ENCODE measurements at places on chromosomes 7 and 10. TPM values are rescaled to one million over a fixed set of nuclear protein-coding genes. Genes with fewer than 3 reads are reported as not detected.

- no peak overlapping the region for H3K4me3 ChIP-seq
- DNase-seq = no peak
- H3K27ac ChIP-seq = no peak overlapping the region
- peaks cover 2% of the 10 kb centered on the region for H3K4me1 ChIP-seq
Observed at GRCh38 chr7:20404320-20404719, 73.6 kb downstream of the ITGB8 start.

The TMEM72 gene
- total RNA-seq = not detected

DNA sequence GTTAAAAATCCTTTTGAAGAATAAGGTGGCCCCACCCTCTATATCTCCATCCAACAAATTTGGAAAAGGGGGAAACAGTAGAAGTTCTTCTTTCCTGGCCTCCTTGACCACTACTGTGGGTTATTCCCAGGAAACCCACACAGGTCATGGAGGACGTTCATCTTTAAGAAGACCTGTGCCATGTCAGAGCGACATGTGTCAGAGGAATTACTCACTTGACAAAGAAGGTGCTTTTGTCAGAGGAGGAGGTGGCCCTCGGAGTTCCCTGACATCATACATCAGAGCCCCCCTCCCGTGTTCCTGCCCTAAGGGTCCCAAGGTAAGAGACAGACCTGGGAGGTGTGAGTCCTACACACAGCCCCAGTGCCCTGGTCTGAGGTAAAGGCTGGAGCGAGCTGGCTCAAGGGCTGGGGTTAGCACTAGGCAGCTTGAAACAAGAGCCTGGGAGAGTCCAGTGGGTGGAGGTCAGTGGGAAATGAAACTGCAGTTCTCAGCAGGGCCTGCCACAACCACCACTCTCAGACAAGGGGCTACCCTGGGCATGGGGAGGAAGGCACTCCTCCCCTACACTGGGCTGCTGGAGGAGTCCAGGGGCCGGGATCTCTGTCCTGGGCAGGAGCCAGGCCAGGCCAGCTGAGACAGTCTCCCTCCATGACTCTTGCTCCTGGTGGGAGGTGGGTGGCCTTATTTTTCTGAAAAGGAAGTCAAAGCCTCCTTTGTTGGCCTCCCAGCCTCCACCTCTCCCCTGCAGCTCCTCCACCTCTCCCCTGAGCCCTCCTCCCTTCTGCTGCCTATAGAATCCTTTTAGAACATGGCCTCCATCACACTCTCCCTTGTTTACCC is 21.8 kb upstream of the ZMIZ1 start:
- H3K27ac ChIP-seq = no peak overlapping the region
- no peak for DNase-seq
- H3K27me3 ChIP-seq = peaks cover 18% of the 10 kb centered on the region

- no peak overlapping the region for H3K27ac ChIP-seq
- no peaks in the 10 kb centered on the region for H3K36me3 ChIP-seq
- no peak for DNase-seq
- peaks cover 19% of the 10 kb centered on the region for H3K4me1 ChIP-seq
- peaks cover 32% of the 10 kb centered on the region for H3K27me3 ChIP-seq
Observed at GRCh38 chr7:42677751-42678699, 233.8 kb downstream of the C7orf25 start.

The HOXA7 gene
- not detected for total RNA-seq

The SBDS gene
- total RNA-seq = 104 TPM

The LEP gene
- total RNA-seq = not detected

The ZCWPW1 gene
- total RNA-seq = 4.4 TPM

- H3K4me3 ChIP-seq = no peak overlapping the region
- no peak overlapping the region for H3K27ac ChIP-seq
- peaks cover 4% of the 10 kb centered on the region for H3K36me3 ChIP-seq
- peaks cover 5% of the 10 kb centered on the region for H3K4me1 ChIP-seq
- DNase-seq = no peak
Observed at GRCh38 chr10:91090761-91091529, 129.5 kb upstream of the PCGF5 start.

- H3K36me3 ChIP-seq = peaks cover 11% of the 10 kb centered on the region
- peaks cover 42% of the 10 kb centered on the region for H3K4me1 ChIP-seq
- no peaks in the 10 kb centered on the region for H3K27me3 ChIP-seq
- no peak overlapping the region for H3K4me3 ChIP-seq
Observed at GRCh38 chr10:89591796-89592271, 53.2 kb downstream of the PANK1 start.

- DNase-seq = no peak
- no peak overlapping the region for H3K4me3 ChIP-seq
- no peak overlapping the region for H3K27ac ChIP-seq
- no peaks in the 10 kb centered on the region for H3K36me3 ChIP-seq
- no peaks in the 10 kb centered on the region for H3K4me1 ChIP-seq
- H3K27me3 ChIP-seq = no peaks in the 10 kb centered on the region
Observed at GRCh38 chr10:37269554-37270256, 144.3 kb downstream of the ANKRD30A start.

DNA sequence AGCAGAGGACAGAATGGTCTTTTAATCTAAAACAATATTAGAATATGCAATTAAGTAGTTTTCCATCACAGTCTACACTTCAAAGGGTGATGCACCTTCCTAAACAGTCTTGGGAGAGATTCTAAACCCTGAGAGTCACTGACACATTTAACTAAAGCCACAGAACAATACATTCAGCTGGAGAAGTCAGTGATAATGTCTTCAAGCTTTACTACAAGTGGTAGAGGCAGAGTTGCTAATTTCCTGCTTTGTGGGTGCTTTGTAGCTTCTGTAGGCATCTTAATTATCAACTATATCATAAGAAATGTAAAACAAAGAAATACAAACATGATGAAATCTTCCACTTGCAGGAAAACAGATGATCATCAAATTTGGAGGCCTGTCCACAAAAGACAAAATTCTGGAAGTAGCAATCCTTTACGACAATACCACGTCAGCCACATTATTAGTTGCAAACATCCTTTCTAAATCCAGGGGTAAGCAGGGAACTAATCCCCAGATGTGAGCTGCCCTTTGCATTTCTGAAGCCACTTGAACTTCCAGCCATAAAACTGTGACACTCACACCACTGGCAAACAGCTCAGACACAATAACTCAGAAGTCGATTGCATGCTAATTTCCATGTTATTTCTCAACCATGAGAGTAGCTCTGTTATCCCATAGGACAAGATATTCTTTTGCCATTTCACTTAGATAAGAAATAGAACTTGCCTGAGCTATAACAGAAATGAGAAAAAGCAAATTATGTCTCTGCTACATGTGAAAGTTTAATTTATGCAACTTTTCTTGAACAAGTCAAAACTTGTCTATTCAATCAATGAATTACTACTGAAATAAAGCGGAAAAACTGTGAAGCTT is 212.2 kb downstream of the FAM107B start:
- no peaks in the 10 kb centered on the region for H3K27me3 ChIP-seq
- DNase-seq = no peak
- no peak overlapping the region for H3K4me3 ChIP-seq

The LRIT1 gene
- not detected for total RNA-seq

GRCh38 chr10:43259213-43259991 is 7.5 kb downstream of the RASGEF1A start:
- peak; percentile 79 for DNase-seq
- no peaks in the 10 kb centered on the region for H3K36me3 ChIP-seq
- H3K4me1 ChIP-seq = no peaks in the 10 kb centered on the region

DNA sequence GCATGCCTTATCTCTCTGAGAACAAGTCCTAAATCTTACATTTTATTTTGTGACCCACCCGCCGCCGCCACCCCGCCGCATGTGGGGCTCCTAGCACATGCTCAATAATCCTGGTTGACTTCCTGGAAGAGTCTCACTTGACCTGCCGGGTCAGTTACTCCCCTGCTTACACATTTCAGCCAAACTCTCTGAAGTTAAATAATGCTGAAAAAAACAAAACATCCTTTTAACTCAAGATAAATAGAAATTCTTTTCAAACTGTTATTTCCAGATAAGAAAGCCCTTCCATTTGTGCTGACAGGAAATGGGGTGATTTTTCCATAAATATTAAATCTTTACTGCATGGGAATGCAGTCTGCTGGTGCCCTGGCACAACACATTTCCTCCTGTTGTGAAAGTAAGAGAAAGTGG is 123.5 kb downstream of the ABLIM1 start:
- DNase-seq = no peak
- no peak overlapping the region for H3K4me3 ChIP-seq
- H3K36me3 ChIP-seq = peaks cover 8% of the 10 kb centered on the region
- no peaks in the 10 kb centered on the region for H3K27me3 ChIP-seq
- H3K27ac ChIP-seq = no peak overlapping the region
- H3K4me1 ChIP-seq = peaks cover 11% of the 10 kb centered on the region

- H3K36me3 ChIP-seq = peaks cover 5% of the 10 kb centered on the region
- H3K4me3 ChIP-seq = no peak overlapping the region
- no peaks in the 10 kb centered on the region for H3K27me3 ChIP-seq
- no peak for DNase-seq
- H3K27ac ChIP-seq = no peak overlapping the region
Observed at GRCh38 chr7:7449055-7449454, 86.6 kb downstream of the COL28A1 start.

DNA sequence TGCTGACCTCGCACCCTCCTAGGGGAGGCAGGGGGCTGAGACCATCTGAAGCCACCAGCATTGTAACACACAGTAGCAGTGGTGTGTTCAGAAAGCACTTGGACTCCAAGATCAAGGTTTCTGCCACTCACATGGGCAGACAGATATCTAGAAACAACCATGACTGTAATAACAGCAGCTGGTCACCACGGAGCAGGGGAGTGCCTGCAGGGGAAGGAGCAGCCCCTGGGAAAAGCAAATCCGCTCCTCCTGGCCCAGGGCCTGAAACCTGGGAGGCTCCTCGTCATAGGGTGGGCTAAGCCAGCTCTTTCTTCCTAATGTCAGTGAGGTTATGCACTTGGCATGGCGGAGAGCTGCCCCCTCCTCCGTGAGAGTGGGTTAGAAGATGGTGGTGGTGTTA is 118.4 kb upstream of the INSYN2A start:
- H3K27ac ChIP-seq = no peak overlapping the region
- H3K4me1 ChIP-seq = peaks cover 22% of the 10 kb centered on the region
- no peaks in the 10 kb centered on the region for H3K36me3 ChIP-seq
- no peak overlapping the region for H3K4me3 ChIP-seq
- H3K27me3 ChIP-seq = no peaks in the 10 kb centered on the region

- peaks cover 13% of the 10 kb centered on the region for H3K4me1 ChIP-seq
- H3K27ac ChIP-seq = no peak overlapping the region
- H3K36me3 ChIP-seq = no peaks in the 10 kb centered on the region
- H3K4me3 ChIP-seq = no peak overlapping the region
- H3K27me3 ChIP-seq = no peaks in the 10 kb centered on the region
Observed at GRCh38 chr7:17422966-17423365, 124.5 kb downstream of the AHR start.

- H3K36me3 ChIP-seq = no peaks in the 10 kb centered on the region
- H3K4me1 ChIP-seq = no peaks in the 10 kb centered on the region
- no peak overlapping the region for H3K4me3 ChIP-seq
- H3K27me3 ChIP-seq = peaks cover 63% of the 10 kb centered on the region
- no peak overlapping the region for H3K27ac ChIP-seq
Observed at GRCh38 chr7:151807846-151808245, 69.1 kb downstream of the PRKAG2 start.

The NUTM2E gene
- total RNA-seq = 0.89 TPM

DNA sequence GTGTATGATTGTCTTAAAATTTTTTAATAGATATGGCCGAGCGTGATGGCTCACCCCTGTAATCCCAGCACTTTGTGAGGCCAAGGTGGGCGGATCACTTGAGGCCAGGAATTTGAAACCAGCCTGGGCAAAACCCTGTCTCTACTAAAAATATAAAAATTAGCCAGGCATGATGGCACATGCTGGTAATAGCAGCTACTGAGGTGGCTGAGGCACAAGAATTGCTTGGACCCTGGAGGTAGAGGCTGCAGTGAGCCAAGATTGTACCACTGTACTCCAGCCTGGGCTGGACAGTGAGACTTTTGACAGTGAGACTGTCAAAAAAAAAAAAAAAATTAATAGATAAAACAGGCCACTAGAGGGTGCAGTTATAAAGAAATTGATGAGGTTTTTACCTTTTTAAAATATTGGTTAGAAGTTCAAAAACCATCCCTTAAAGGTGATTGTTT is 20.5 kb downstream of the NOM1 start:
- no peak for DNase-seq
- peaks cover 13% of the 10 kb centered on the region for H3K36me3 ChIP-seq
- H3K27ac ChIP-seq = no peak overlapping the region
- no peaks in the 10 kb centered on the region for H3K27me3 ChIP-seq

DNA sequence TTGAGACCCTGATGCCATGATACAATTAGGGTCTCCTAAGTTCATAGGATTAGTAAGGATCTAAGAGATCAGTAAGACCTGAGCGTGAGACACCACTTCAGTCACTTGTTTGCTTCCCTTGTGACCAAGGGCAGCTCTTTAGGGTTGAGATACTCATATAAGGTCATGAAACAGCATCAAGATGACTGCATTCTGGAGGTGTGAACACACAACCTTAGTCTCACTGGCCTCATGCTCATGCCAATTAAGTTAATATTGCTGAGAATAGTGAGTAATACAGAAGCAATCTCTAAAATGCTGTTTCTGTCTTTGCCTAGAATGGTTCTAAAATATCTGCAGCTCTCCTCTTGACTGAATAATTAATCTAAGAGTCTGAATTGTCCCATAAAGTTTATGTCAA is 39.6 kb upstream of the KLHL7 start:
- H3K4me1 ChIP-seq = no peaks in the 10 kb centered on the region
- no peak overlapping the region for H3K4me3 ChIP-seq
- H3K27ac ChIP-seq = no peak overlapping the region
- no peaks in the 10 kb centered on the region for H3K27me3 ChIP-seq
- DNase-seq = no peak

The KAZALD1 gene
- 43.0 TPM for total RNA-seq

The PILRA gene
- 2.5 TPM for total RNA-seq

DNA sequence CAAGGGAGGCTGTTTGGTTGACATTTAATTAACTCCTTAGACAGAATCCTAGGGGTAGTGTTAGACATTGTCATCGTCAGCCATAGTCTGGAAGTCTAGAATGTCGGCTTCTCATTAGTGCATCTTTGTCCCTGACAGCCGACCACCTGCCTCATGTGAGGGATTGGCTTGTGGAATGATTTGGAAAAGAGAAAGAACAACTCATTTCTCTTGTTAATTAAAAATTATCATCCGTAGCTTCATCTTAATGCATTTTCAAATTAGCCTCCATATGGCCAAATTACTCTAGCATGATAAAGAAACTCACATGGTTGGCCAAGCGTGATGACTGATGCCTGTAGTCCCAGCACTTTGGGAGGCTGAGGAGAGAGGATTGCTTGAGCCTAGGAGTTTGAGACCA is 97.7 kb upstream of the PARD3 start:
- peaks cover 26% of the 10 kb centered on the region for H3K4me1 ChIP-seq
- no peak overlapping the region for H3K27ac ChIP-seq
- no peak for DNase-seq
- H3K36me3 ChIP-seq = no peaks in the 10 kb centered on the region
- H3K27me3 ChIP-seq = no peaks in the 10 kb centered on the region
- no peak overlapping the region for H3K4me3 ChIP-seq

- H3K4me1 ChIP-seq = no peaks in the 10 kb centered on the region
- H3K4me3 ChIP-seq = no peak overlapping the region
- H3K36me3 ChIP-seq = no peaks in the 10 kb centered on the region
- DNase-seq = no peak
- no peak overlapping the region for H3K27ac ChIP-seq
Observed at GRCh38 chr10:130427216-130427722, 291.1 kb downstream of the GLRX3 start.

GRCh38 chr10:89384474-89385340 is 6.9 kb downstream of the IFIT1B start:
- no peak overlapping the region for H3K4me3 ChIP-seq
- DNase-seq = no peak
- no peaks in the 10 kb centered on the region for H3K27me3 ChIP-seq

The LCOR gene
- total RNA-seq = 22.6 TPM

The NUTM2A gene
- total RNA-seq = 1.2 TPM

GRCh38 chr10:87850742-87851205 is 12.6 kb downstream of the KLLN start:
- H3K27me3 ChIP-seq = no peaks in the 10 kb centered on the region
- no peak overlapping the region for H3K4me3 ChIP-seq
- DNase-seq = no peak
